Activated T-helper 2 cell treated with anti-CD3 and anti-CD28 coated beads, Interferon-gamma antibody, Interleukin-2, Interleukin-4, amounts not matched to agents 10 μg/mL and 5 μg/mL and 100 μg/mL, durations not matched to agents 14 hours and 24 hours and 36 hours (primary cell): ENCODE measurements at places on chromosomes 5 and 9. TPM values are rescaled to one million over a fixed set of nuclear protein-coding genes. Genes with fewer than 3 reads are reported as not detected.

GABRA6 gene
- not detected in 2 replicates for total RNA-seq

PDCD1LG2 gene
- total RNA-seq = 1.7 and 2.0 TPM in 2 replicates

GCNT4 gene
- total RNA-seq = 0.28 and 0.37 TPM in 2 replicates

SLC25A2 gene
- total RNA-seq = 0.16 TPM in 1 of 2 replicates, not detected in the other

AQP7 gene
- not detected in 2 replicates for total RNA-seq

ARID3C gene
- 0.14 and 0.21 TPM in 2 replicates for total RNA-seq

BAAT gene
- not detected in 2 replicates for total RNA-seq

NR3C1 gene
- total RNA-seq = 51.3 and 52.0 TPM in 2 replicates

RORB gene
- total RNA-seq = 0.02 and 0.11 TPM in 2 replicates

UNC13B gene
- 0.83 and 0.84 TPM in 2 replicates for total RNA-seq

GOLGA2 gene
- 44.0 and 47.9 TPM in 2 replicates for total RNA-seq

MAN2A1 gene
- 33.1 and 33.3 TPM in 2 replicates for total RNA-seq

SLC6A7 gene
- total RNA-seq = not detected in 2 replicates

CORO2A gene
- total RNA-seq = 0.87 and 0.96 TPM in 2 replicates

GHR gene
- not detected in 2 replicates for total RNA-seq

LHX6 gene
- not detected in 2 replicates for total RNA-seq

PDZD2 gene
- total RNA-seq = 0.05 and 0.25 TPM in 2 replicates

C9orf50 gene
- total RNA-seq = not detected in 2 replicates

NTRK2 gene
- total RNA-seq = 1.6 TPM in 2 replicates

IL13 gene
- total RNA-seq = 777 and 830 TPM in 2 replicates

ZNF367 gene
- 19.5 and 19.6 TPM in 2 replicates for total RNA-seq

MAP3K1 gene
- total RNA-seq = 19.9 and 20.7 TPM in 2 replicates

HACD4 gene
- 2.2 and 2.4 TPM in 2 replicates for total RNA-seq

FBLL1 gene
- total RNA-seq = not detected in 2 replicates

TSSK1B gene
- not detected in 2 replicates for total RNA-seq

RNF38 gene
- total RNA-seq = 34.0 and 34.8 TPM in 2 replicates

PAIP2 gene
- 98.2 and 107 TPM in 2 replicates for total RNA-seq

GLIPR2 gene
- total RNA-seq = 28.8 and 30.1 TPM in 2 replicates

FEM1C gene
- 14.3 and 15.0 TPM in 2 replicates for total RNA-seq

PJA2 gene
- total RNA-seq = 52.2 and 52.9 TPM in 2 replicates

SARDH gene
- total RNA-seq = 1.1 and 1.6 TPM in 2 replicates

ALDH1B1 gene
- 37.7 and 39.3 TPM in 2 replicates for total RNA-seq

PCDHB12 gene
- total RNA-seq = not detected in 2 replicates

SLCO4C1 gene
- 0.50 and 0.57 TPM in 2 replicates for total RNA-seq

GRHPR gene
- total RNA-seq = 75.4 and 77.4 TPM in 2 replicates

IL9 gene
- total RNA-seq = 94.0 and 104 TPM in 2 replicates

FCN1 gene
- total RNA-seq = not detected in 2 replicates

CCL27 gene
- total RNA-seq = 0.25 and 0.55 TPM in 2 replicates

ARSB gene
- total RNA-seq = 19.0 and 19.6 TPM in 2 replicates

C8G gene
- total RNA-seq = 0.76 and 0.89 TPM in 2 replicates

PRRX2 gene
- 5.0 and 5.1 TPM in 2 replicates for total RNA-seq

NSG2 gene
- not detected in 2 replicates for total RNA-seq

SET gene
- 749 and 756 TPM in 2 replicates for total RNA-seq

KIF4B gene
- total RNA-seq = 0.07 TPM in 1 of 2 replicates, not detected in the other

REEP2 gene
- 9.7 and 11.1 TPM in 2 replicates for total RNA-seq

MARCOL gene
- total RNA-seq = not detected in 2 replicates

PROB1 gene
- total RNA-seq = 7.7 and 8.3 TPM in 2 replicates

MARVELD2 gene
- total RNA-seq = 0.14 and 0.16 TPM in 2 replicates

FAXDC2 gene
- total RNA-seq = not detected in 2 replicates

SPATA31E1 gene
- total RNA-seq = not detected in 2 replicates
